Stimulated activated CD4-positive, alpha-beta T cell treated with anti-CD3 and anti-CD28 coated beads, Interleukin-4, amount 100 ng/mL, for 4 hours (primary cell): ENCODE measurements at places on chromosomes 5 and 9.

GRCh38 chr5:64497386-64497785, 8.4 kb upstream of the RGS7BP start:
- DNase-seq, result no peak

GRCh38 chr5:9588254-9588653, 41.9 kb downstream of the TAS2R1 start:
- no peak for DNase-seq

GRCh38 chr9:89822996-89823395, 218.2 kb downstream of the GADD45G start:
- DNase-seq, result no peak

DNA sequence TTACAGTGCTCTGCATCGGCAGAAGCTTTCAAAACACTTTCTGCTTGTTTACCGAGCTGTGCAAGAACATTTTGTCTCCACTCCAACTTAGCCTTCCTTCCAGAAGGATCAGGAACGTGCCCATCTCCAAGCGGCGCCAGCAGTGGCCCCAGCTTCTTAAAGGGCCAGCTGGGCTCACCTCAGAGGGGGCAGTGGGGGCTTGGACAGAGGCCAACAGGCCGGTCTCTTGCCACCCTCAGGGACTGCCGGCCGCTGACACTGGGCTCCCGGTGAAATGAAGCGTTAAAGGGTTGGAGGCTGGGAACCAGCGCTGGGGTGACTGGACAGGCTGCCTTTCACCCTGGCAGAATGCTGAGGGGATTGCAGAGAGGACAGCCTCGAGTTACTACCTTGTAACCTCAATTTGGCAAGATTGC, 67.0 kb upstream of the RNU6ATAC start:
- no peak for DNase-seq

DNA sequence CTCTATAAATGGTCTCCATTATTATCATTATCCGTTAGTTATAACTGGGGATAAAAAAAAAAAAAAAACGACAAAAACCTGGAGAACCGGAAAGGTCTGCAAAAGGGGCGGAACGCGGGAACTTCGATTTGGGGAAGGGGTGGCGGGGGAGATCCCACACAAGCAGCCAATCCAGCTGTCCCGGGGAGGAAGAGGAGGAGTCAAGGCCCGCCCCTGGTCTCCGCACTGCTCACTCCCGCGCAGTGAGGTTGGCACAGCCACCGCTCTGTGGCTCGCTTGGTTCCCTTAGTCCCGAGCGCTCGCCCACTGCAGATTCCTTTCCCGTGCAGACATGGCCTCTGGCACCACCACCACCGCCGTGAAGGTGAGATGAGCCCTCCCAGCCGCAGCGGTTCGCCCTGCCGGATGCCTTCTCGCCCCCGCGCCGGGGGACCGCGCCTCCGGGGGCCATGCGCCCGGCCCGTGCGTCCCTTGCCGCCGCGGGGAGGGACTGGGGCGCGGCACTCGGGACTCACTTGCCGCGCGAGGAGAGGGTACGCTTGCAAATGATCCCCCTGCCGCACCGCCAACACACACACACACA, at the start of gene MTAP:
MTAP (plus strand) TSS at position 219 of the 583 bp plus-strand sequence; CDS start at position 332, 113 bp downstream.
- DNase-seq, result peak; percentile 72

DNA sequence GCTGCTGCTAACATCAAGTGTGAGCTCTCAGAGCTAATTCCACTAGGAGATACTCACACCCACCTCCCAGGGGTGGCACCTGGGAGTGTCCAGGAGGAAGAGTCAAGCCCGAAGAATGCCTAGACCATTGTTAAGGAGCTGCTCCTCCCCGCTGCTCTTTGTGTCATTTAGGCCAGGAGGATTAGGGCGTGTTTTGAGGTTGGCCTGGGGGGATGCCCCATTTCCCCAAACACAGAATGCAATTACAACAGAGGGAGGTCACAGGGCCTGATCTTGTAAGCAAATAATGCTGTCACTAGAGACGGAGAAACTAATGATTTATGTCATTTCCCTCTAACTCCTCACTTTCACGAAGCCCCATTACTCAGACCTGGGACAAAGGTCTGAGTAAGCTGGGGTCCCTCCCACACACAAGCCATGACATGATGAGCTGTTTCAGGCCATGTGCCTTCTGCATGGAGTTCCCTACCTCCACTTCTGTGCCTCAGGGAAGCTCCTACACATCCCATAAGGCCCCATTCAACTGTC, 312.5 kb downstream of the ACTL7B start:
- no peak for DNase-seq

DNA sequence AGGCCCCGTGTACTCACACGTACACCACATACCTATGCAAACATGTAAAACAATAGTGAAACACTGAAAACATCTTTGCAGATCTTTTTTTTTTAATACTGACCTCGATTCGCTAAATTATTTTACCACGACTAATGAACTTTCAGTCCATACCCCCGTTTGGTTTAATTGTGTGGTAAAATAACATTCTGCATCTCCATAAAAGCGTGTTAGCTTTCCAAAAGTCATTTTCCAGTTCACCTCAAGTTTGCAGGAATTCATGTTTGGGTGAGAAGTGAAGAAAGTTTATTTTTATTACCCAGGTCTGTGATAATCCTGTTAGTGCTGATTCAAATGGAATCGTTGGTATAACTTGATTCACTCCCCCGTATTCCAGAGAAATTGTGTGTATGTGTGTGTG, 652 bp downstream of the ARSK start:
- DNase-seq, result no peak

GRCh38 chr5:7317751-7318150, 78.2 kb upstream of the ADCY2 start:
- no peak for DNase-seq

- no peak for DNase-seq
Measured at GRCh38 chr5:139651853-139652787, 4.0 kb downstream of the CXXC5 start.

GRCh38 chr5:122120493-122120892, 8.9 kb upstream of the ZNF474 start:
- DNase-seq, result no peak

- no peak for DNase-seq
Measured at GRCh38 chr9:6924988-6925563, 167.3 kb downstream of the KDM4C start.

GRCh38 chr5:62603934-62604333, 25.3 kb downstream of the LRRC70 start:
- DNase-seq, result no peak

- no peak for DNase-seq
Measured at GRCh38 chr5:10786835-10787234, 25.8 kb upstream of the DAP start.

GRCh38 chr9:83239747-83240146, 176.8 kb upstream of the RASEF start:
- no peak for DNase-seq

GRCh38 chr9:107425101-107426025, 64.2 kb downstream of the KLF4 start:
- peak; percentile 8 for DNase-seq

DNA sequence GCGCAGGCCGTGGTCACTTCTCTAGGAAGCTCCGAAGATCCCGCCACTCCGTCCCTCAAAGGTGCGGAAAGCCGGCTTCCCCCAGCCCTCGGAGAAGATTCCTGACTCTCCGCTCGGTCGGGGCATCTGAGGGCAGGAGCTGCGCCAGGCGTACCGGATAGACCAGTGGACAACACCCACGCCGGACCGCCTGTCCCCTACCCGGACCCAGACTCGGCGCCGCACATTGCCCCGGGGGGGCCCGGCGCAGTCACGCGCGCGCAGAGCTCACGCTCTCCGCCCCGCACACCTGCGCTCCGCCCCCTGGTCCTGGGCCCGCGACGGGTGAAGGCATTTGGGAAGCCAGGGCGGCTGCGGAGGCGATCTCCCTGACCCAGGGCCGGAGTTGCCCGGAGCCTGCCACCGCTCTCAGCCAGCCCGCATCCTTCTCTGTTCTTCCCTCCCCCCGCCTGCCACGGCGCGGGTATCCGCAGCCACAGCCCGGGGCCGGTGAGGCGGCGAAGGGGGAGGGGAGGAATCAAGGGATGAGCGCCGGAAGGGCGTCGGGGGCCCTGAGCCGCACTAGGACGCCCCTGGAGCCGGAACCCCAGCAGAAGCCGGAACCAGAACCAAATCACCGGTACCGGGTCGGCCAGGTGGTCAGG, 448 bp downstream of the RELL2 start:
- DNase-seq, result peak; percentile 59

GRCh38 chr5:75043633-75044264, 8.6 kb downstream of the GCNT4 start:
- DNase-seq, result no peak

DNA sequence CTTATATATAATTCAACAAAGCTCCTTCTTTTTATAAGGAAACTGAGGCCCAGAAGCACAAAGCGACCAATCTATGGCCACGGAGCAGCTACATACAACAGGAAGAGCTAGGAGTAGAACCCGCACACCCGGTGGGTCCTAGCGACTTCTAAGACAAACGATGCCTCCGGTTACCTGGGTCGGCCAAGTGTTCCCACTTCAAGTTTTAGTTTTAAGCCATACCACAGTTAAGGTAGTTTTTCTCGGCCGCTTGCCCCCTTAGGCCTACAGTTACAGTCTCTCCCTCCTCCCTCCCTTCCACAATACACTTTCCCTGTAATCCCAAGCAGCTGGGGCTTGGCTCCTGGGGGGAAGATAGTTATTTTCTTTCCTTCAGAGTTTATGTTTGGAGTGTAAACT, 533 bp downstream of the SREK1IP1 start:
- peak; percentile 6 for DNase-seq

- DNase-seq, result no peak
Measured at GRCh38 chr9:78668148-78668832, 371.4 kb downstream of the PSAT1 start.

- no peak for DNase-seq
Measured at GRCh38 chr5:134113363-134113889, 1.1 kb upstream of the TCF7 start.

DNA sequence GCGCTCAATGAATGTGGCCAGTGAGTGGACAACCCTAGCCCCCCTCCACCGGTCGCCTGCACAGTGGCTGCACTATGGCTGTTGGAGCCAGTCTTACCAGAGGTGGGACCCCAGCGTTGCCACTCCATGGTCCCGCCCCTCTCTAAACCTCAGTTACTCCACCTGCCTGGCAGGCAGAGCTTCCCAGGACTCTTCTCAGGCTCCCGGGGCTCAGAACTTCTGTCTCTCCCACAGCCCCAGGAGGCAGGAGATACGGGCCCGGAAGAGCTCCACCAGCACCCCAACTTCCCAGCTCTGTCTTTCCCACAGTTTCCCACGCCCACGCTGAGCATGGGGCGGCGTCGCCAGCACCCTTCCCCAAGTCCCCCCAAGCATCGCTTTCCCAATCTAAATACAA, 975 bp downstream of the RASGEF1C start:
- no peak for DNase-seq

GRCh38 chr5:76256116-76256889, 146.8 kb upstream of the IQGAP2 start:
- peak; percentile 50 for DNase-seq

- DNase-seq, result no peak
Measured at GRCh38 chr9:132802121-132802795, 75.8 kb downstream of the AK8 start.

DNA sequence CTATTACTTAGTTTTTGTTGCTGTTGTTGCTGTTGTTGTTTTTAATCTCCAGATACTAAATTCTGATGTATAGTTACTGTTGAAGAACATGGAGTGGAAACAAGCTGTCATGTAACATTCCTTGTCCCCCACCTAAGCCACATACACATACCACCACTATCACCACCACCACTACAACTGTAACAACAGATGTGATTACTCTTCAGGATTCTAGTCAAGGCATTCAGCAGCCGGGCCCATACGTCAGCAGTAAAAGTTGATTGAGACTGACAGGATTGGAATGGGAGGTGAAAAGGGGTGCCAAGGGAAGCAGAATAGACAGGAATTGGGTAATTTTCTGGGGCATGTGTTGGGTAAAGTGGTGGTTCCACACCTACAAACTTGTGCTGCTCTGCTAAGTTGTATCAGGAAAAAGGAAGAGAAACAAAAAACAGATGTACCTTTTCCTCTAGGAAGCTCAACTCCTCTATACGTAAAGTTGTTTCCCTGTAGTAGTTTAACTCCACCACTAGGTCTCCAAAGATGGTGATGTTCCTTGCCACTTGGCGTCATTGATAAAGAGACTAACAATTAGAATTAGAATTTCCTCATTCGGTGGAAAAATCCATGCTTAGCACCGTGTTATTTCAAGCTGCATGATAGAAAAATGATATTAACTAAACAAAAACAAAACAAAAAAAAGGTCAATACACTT, 138.6 kb downstream of the ARRDC3 start:
- no peak for DNase-seq

DNA sequence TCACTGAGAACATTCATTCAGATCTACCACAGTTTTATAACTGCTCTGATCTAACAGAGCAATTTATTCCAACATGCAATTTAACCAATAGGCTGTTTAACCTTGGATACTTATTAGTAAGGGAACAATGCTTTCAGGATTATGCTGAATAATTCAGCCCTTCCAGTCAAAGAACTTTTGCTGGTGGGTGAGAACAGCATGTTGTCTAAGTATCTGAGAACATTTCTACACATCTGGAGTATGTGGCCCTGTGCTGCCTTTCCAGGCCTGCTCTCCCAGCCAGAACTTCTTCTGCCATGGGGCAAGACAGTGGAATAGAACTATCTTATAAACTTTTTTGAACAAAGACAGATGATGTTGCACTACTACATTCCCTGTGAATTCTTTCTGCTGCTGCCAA, 55.8 kb downstream of the NFIB start:
- DNase-seq, result no peak

GRCh38 chr9:5897851-5898250, 7.2 kb downstream of the MLANA start:
- no peak for DNase-seq

- no peak for DNase-seq
Measured at GRCh38 chr5:67815455-67816391, 399.8 kb upstream of the PIK3R1 start.

- no peak for DNase-seq
Measured at GRCh38 chr5:9924614-9925013, 294.5 kb upstream of the TAS2R1 start.
